ENCODE measurements at places on chromosomes 1 and 21.

DNA sequence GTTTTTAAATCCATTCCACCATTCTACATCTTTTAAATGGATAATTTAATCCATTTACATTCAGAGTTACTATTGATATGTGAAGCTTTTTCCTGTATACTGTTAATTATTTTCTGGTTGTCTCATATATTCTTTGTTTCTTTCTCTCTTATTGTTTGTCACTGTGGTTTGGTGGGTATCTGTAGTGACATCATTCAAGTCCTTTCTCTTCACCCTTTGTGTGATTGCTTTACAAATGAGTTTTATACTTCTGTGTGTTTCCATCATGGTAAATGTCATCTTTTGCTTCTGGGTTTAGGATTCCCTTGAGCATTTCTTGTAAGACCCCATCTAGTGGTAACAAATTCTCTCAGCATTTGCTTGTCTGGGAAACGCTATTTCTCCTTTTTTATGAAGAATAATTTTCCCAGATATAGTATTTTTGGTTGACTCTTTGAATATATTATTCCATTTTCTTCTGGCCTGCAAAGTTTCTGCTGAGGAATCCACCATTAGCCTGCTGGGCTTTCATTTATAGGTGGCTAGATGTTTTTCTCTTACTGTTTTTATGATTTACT lies 10.2 kb downstream of the LY9 start:
- no peak for DNase-seq

- no peak for DNase-seq
Observed at GRCh38 chr1:51679435-51679834, 62.5 kb downstream of the OSBPL9 start.

DNA sequence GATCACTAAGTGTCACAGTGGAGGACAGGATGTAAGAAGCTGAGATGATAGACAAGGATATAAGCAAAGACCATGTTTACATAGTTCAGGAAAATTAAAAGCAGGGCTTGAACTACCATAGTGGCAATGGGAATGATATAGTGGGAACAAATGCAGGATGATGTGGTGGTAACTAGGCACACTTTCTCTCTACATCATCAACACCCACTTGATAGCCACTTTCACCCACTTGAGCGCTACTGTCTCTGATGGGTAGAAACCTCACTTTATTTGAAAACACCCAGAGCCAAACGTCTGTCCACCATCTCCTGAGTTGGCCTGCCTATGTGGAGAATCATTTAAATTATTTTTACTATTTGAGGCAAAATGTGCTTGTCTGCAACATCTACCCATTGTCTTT lies 305.0 kb upstream of the ST6GALNAC5 start:
- no peak for DNase-seq

GRCh38 chr1:87064986-87065385 lies 150.6 kb downstream of the HS2ST1 start:
- DNase-seq: no peak

DNA sequence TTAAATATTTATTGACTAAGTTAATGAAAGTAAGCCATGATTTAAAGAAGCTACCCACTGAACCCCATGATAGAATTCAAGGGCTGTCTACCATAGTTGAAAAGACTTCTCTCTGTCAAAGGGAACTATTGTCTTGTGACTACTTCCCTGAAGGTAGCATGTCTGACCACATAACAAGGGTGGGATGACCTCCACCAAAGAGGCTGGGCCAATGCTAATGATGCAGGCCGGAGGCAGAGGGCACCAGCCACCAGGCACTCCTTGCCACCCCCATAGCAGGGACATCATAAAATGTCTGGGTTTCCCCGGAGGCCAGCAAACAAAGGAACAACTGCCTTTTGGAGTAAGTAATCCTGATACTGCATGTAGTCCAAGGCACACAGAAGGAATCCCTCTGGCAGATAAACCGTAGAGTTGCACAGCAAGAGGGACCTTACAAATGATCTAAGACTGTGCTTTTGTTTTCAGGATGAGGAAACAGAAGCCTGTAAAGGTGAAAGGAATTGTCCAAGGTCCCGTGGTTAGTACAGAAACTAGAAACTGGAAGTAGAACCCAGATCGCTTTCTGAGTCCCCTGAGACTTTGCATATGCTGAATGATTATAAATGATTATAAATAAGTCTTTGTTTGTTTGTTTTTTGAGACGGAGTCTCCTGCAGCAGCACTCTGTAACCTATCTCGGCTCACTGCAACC lies 33.5 kb upstream of the ITPKB start:
- no peak for DNase-seq

DNA sequence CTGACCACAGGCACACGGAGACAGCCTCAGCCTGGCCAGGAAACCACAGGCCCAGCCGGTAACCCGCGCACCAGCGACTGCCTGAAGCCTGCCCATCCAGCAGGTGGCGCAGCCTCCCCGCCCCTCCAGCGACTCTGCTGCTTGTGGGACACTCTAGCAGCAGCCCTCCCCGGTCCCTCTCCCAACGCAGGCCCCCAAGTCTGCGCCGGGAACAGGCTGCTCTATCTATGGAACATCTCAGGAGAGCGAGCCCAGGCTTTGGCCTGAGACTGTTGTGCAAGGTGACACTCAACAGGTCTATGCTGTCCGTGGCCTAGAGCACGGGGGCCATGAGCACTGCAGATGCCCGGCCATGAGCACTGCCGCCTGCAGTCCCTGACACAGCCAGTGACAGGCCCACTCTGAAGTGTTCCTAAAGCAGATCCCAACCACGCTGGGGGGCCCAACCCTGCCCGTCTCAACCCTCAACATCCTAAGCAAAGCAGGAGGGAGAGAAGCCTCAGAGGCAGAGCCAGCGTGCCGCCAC lies 28.4 kb downstream of the WDR4 start:
- no peak for DNase-seq

DNA sequence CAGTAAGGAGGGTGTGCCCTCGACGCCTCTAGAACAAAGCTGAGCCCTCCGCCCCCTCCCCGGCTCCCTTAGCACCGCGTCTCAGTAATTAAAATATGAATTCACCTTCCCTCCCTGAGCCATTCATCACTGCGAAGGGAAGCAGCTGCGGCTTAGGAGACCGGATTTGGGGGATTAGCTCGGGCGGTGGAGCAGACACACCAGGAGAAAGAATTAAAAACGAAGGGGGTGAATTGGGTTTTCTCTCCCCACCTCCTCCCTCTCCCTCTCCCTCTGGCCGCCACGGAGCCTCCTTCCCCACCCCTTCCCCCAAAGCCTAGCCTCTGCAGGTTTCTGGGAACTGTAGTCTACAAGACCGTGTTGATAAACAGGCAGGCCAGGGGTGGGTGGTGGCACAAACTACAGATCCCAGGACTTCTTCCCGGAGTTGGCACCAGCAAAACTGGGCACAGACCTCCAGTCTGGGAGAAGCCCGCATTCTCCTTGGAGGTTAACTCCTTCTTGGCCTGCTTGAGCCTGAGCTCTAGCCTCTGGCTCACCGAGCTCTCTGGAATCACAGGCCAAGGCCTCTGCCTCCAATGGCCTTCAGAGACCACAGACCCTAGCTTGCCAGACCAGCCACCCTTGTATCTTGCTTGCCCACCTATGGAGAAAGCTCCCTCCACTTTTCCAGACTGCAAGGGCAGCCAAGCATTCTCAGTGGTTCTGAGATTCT lies 10.8 kb downstream of the BLACAT1 start:
- DNase-seq: no peak

DNA sequence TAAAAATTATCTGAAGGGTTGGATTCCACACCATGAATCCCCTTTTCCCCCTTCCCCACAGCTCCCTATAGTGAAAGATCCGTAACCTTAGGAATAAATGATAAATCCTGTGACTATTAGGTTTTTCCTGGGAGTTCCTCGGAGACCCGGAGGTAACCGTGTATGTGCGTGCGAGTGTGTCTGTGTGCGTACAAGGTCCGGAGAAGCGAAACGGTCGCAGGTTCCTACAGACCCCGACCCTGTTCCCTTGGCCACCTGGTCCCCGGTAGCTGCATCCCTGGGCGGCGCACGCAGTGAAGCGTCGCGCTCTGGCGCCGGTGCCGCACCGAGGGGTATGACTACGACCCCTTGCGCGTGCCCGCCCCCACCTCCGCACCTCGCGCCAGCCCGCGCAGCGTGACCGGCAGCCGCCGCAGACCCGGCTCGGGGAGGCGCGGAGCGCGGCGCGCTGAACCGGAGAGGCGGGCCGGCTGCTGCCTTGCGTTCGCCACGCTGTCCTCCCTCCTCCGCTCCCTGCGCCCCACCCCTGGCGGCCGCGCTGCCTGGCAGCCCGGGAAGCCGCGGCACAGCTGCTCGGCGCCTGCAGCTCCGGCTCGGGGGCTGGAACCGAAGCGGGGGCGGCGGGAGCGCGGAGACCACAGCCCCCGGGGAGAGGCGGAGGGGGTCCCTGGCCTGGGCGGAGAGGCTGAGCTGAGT lies at the start of gene AK5:
Gene AK5, plus strand, starts transcription at position 529 of the 696 bp plus-strand sequence. CDS start 295 bp downstream, outside the sequence.
- DNase-seq: peak; percentile 33

DNA sequence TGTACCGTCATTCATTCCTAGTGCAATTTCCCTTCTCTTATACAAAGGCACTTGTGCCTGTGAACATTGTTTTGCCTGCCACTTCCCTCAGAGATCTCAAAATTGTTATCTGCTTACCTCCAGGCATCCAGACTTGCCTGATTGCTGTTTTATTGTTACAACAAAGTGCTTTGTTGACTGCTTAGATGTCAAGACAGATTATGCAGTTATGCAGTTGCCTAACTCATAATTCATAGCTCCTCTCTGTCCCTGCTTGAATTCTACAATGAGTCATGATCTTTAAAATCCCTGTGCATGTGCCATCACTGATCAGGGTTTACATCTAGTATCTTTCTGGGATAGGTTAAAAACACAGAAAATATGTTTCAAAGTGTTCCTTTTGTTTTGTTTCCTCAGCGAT lies 24.5 kb downstream of the CXADR start:
- DNase-seq: no peak

- DNase-seq: no peak
Observed at GRCh38 chr21:44682580-44683151, 703 bp upstream of the KRTAP12-1 start.

DNA sequence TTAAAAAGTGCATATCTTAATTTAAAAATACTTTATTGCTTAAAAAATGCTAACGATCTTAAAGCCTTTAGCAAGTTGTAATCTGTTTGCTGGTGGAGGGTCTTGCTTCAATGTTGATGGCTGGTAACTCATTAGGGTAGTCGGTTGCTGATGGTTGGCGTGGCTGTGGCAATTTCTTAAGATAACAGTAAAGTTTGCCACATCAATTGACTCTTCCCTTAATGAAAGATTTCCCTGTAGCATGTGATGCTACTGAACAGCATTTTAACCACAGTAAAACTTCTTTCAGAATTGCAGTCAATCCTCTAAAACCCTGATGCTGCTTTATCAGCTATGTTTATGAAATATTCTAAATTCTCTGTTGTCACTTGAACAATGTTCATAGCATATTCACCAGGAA lies 6.8 kb upstream of the SAMD13 start:
- no peak for DNase-seq

- DNase-seq: no peak
Observed at GRCh38 chr1:152160576-152160975, 1.5 kb upstream of the RPTN start.

DNA sequence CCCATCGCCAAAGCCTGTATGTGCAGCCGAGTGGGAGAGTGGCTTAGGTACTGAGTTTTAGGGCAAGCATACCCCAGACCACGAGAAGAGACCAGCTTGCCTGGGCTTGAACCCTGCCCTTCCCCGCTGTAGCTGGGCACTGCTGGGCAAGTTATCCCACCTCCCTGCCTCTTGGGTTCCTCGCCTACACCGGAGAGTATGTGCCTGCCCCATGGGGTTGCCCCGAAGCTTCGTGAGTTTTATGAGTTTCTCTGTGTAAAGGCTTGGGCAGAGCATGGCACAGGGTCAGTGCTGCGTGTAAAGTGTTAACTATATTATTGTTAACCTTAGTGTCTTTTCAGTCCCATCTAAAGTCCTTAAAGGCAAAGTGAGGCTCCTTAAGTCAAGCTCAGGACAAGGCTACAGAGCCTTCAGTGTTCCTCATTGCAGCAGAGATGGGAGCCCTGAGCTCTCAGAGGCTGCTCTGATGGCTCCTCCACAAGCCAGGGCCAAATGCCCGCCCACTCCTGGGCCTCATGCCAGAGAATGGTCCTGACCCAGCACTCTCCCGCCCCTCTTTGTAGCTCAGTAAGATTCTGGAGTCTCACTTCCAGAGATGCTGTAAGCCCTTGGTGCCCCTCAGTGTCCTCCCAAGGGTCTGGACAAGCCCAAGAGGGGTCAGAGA lies 37.0 kb upstream of the KCNA10 start:
- no peak for DNase-seq

DNA sequence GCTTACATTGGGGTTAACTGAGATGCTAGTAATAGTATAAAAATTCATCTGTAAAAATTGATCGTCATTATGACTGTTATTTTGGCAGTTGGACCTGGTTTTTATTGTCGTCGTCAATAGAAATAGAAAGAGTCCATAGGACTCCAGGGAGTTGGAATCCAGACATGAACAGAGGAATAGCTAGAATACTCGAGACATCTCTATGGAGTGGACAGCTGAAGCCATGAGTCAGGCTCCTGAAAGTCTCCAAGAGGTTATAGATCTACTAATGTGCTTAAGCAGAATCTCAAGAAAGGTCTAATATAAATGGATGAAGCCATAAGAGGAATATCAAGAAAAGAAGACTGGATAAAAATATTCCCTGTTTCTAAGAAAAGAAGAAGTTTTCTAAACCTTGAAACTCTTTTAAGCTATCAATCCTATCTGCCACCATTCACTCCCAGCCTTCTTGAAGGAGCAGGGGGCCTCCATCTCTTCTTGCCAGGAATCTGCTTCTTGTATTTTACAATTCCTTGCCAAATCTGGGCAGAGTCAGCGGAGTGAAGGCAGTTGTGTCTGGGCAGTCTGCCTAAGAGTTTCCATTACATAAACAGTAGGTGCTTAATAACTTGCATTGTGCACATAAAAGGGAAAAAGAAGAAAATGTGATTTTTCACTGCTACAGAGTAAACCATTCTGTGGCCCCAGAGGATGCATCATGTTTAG lies 163.3 kb downstream of the ST6GALNAC5 start:
- no peak for DNase-seq

GRCh38 chr1:155522069-155522468 lies 40.5 kb downstream of the ASH1L start:
- DNase-seq: no peak

GRCh38 chr21:46188226-46189212 lies 4.3 kb upstream of the SPATC1L start:
- DNase-seq: peak; percentile 10

DNA sequence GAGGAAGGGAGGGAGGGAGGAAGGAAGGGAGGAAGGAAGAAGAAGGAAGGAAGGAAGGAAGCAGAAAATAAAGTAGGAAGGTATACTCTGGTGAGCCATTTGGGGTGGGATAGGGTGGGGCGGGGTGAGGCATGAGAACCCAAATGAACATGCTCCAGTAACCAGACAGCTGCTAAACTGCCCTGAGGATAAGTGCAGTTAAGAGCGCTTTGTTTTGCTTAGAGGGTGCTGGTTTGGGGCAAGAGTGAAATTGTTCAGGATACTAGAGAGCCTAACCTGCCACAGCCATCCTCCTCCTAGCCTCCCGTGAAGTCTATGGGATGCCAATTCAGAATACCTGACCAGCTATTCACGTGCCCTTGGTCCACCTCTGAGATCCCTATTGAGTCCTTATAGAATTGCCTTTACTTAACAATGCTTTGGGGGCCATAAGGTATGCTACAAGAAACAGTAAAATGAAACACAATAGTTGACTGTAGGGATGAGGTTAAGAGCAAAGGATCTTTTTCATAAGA lies 59.0 kb upstream of the ATF3 start:
- DNase-seq: no peak

All from NCI-H1694 treated with DMSO at 0.1 percent for 48 hours (cell line).